ENCODE measurements at places on chromosomes 6 and 20. TPM values are rescaled to one million over a fixed set of nuclear protein-coding genes. Genes with fewer than 3 reads are reported as not detected.
A peak's percentile ranks its signal among the peaks of the same experiment; 100 is the strongest.

DNA sequence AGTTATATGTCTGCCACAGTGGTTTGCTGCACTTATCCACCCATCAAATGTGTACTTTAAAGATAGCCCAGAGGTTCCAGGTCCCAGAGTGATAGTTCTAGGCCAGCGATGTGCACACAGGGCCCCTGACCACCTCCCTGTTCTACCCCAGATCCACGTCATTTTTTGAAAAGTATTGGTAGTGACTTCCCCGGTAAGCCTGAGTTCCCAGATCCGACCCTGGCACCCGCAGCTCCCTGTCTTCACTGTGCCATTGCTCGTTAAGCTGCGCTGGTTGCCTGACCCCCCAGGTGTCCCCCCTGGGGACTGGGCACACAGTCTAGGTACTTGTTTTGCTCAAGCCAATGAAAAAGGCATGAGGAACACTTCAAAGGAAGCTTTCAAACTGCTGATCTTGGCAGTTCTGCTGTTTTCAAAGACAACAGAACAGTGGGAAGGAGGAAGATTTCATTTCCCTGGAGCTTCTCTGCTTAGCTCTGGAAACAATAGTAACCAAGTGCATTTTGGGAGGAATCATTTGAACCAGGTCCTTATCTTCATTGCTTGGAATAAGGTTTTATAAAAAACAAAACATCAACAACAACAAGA is 116.3 kb upstream of the TAB2 start:
- peaks cover 5% of the 10 kb centered on the region for H3K4me1 ChIP-seq
- H3K4me3 ChIP-seq = no peak overlapping the region
- H3K27ac ChIP-seq = no peak overlapping the region
- DNase-seq = peak; percentile 14

The NOX3 gene
- total RNA-seq = not detected

The GTSF1L gene
- not detected for total RNA-seq

The TCP11 gene
- total RNA-seq = 2.8 TPM

- H3K27ac ChIP-seq = no peak overlapping the region
- no peaks in the 10 kb centered on the region for H3K4me1 ChIP-seq
- no peak for DNase-seq
- H3K36me3 ChIP-seq = no peaks in the 10 kb centered on the region
- H3K27me3 ChIP-seq = no peaks in the 10 kb centered on the region
- H3K4me3 ChIP-seq = no peak overlapping the region
These were observed 490.4 kb upstream of the ADGRB3 start for GRCh38 chr6:68144667-68145066.

DNA sequence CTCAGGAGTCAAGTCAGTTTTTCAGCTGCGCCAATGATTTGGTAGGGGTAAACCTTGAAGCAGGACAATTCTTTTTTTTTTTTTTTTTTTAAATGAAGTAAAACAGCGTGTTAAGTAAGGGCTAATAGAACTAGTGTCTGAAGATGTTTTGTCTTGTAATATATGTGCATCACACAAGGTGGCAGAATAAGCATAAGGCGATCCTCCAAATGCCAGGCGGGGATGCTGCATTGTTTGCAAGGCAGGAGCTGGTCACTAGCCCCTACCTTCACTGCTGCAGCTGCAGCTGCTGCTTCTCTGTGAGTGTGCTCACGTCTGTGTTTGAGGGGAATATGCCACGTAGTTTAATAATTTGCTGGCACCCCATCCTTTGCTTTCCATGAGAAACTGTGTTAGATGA is 272.7 kb upstream of the MAP3K7 start:
- H3K36me3 ChIP-seq = no peaks in the 10 kb centered on the region
- no peak overlapping the region for H3K27ac ChIP-seq
- DNase-seq = no peak
- H3K4me3 ChIP-seq = no peak overlapping the region
- H3K27me3 ChIP-seq = no peaks in the 10 kb centered on the region

The SLC12A5 gene
- 1.6 TPM for total RNA-seq

DNA sequence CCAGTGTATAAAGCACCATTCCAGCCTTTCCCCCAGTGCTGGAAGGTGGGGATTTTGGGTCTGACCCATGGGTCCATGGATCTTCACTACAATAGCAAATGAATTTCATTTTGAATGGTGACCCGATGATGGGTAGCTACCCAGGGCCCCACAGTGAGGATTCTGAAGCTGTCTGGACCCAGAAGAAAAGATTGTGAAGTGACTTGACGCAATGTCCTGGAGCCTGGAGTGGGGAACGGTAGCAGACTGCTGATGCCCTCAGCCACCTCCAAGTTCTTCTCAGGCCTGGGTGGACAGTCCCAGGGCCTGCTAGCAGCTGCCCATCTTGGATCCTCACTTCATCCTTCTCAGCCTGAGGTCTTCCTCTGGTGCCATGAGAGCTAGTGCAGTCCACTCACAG is 23.4 kb upstream of the SLC32A1 start:
- H3K36me3 ChIP-seq = no peaks in the 10 kb centered on the region
- no peak overlapping the region for H3K4me3 ChIP-seq
- DNase-seq = no peak
- no peaks in the 10 kb centered on the region for H3K27me3 ChIP-seq
- no peaks in the 10 kb centered on the region for H3K4me1 ChIP-seq

- H3K4me3 ChIP-seq = no peak overlapping the region
- H3K27me3 ChIP-seq = no peaks in the 10 kb centered on the region
- H3K4me1 ChIP-seq = no peaks in the 10 kb centered on the region
These were observed 40.0 kb upstream of the LYRM2 start for GRCh38 chr6:89678531-89678930.

DNA sequence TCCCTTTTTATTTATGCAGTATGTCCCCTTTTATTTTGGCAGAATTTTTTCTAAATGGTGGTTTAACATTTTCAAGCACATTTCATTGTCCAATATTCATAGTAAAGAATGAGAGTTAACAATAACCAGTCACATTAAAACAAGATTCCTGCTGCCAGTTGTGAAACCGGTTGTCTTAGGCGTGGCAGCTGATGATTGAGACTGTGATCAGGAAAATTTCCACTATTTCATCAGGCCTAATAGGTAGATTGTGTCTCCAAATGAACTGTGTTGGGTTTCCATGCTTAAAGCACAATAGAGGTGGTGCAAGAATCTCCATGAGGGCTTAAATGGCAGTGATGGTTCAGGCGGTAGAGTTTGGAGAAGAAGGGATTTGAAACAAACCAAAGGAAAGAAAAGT is 15.3 kb downstream of the PRDM1 start:
- DNase-seq = no peak
- peak overlapping the region; percentile 88 for H3K27ac ChIP-seq
- no peaks in the 10 kb centered on the region for H3K27me3 ChIP-seq
- peaks cover 12% of the 10 kb centered on the region for H3K36me3 ChIP-seq
- no peak overlapping the region for H3K4me3 ChIP-seq
- peaks cover 17% of the 10 kb centered on the region for H3K4me1 ChIP-seq

The DLL1 gene
- 11.7 TPM for total RNA-seq

DNA sequence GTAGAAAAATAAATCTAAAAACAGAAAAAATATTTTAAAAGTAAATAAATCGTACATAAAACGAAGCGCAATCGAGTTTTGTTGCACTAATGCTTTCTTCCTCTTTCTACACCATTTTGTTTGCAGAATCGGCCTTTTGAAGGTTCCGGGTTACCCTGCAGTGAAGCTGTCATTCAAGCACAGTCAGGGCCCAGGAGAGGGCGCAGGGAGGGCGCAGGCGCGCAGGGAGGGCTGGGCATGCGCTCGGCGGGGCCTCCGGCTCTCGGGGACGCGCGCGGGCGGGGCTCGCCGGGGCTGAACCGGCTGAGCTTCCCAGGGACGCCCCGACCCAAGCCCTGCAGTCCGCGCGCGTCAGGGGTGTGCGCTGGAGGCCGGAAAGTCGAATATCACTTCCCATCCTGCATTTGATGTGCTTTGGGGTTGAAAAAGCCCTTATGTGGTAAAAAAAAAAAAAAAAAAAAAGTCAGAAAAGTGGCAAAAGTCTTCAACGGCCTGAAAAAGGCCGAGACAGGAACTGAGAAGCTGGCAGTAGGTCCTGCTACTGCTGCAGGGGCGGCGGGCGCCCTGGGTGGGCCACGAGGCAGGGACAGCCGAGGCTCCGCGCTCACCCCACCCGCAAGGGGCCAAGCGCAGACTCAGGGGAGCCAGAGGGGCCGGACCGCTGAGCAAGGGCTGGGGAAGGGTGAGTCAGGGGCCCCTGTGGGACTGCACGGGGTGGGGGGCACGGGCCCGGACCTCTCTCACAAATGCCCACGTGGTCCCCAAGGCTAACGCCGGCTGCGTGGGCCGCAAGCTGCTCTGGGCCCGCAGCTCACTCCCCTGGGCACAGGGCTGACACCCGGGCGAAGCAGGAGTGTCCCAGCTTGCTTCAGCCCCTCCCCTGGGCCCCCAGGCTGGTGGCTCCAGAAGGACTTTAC is 40.5 kb downstream of the THBS2 start:
- no peaks in the 10 kb centered on the region for H3K36me3 ChIP-seq
- peak; percentile 89 for DNase-seq
- H3K4me3 ChIP-seq = no peak overlapping the region
- H3K27me3 ChIP-seq = no peaks in the 10 kb centered on the region
- peaks cover 5% of the 10 kb centered on the region for H3K4me1 ChIP-seq

DNA sequence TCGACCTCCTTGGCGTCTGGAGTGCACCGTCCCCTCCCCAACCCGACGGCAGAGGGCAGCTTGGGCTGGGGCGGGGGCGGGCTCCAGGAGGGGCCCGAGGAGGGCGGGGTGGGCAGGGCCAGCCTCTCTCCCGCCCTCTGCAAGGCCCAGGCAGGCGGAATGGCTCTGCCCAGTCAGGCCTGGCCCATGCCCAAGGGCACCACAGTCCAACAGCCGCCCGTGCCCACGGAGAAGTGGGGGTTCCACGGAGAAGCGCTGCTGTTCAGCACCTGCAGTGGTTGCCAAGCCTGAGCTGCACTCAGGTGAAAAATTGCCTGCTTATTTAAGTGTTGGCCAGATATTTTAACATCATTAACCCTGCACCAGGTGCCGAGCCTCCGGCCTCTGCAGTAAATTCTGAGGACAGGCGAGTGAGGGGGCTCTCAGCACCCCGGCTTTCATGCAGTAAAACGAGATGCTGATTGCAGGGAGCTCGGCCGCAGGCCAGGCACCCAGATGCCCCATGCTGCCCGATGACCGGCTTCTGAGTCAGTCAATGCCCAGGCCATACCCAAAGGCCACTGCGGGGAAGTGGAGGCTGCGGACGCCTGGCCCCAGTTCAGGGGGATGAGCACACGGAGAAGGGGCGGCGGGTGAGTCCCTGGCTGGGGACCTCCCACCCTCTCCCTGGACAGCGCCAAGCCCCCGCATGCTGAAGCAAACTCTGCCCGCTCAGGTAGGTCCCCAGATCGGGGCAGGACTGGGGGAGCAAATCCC is at the start of gene SRMS:
SRMS (minus strand) TSS at position 25 of the 756 bp plus-strand sequence. CDS start 286 bp downstream, outside the sequence.
- peak; percentile 31 for DNase-seq
- no peaks in the 10 kb centered on the region for H3K27me3 ChIP-seq
- no peak within 1 kb of the TSS for H3K4me3 ChIP-seq

The CCN6 gene
- total RNA-seq = not detected

The FBXL4 gene
- total RNA-seq = 33.1 TPM

The LPIN3 gene
- total RNA-seq = 53.5 TPM

The ULBP1 gene
- 0.33 TPM for total RNA-seq

GRCh38 chr6:150055131-150055530 is 13.8 kb downstream of the ULBP3 start:
- H3K27me3 ChIP-seq = no peaks in the 10 kb centered on the region
- no peaks in the 10 kb centered on the region for H3K36me3 ChIP-seq
- no peak overlapping the region for H3K27ac ChIP-seq
- no peak for DNase-seq
- no peak overlapping the region for H3K4me3 ChIP-seq
- no peaks in the 10 kb centered on the region for H3K4me1 ChIP-seq

GRCh38 chr20:35698298-35699126 is 640 bp downstream of the NFS1 start:
- H3K4me1 ChIP-seq = peaks cover 4% of the 10 kb centered on the region
- peaks cover 20% of the 10 kb centered on the region for H3K36me3 ChIP-seq
- DNase-seq = no peak
- H3K27ac ChIP-seq = peak overlapping the region; percentile 78
- no peaks in the 10 kb centered on the region for H3K27me3 ChIP-seq

- H3K27me3 ChIP-seq = no peaks in the 10 kb centered on the region
- H3K4me3 ChIP-seq = no peak overlapping the region
- H3K27ac ChIP-seq = no peak overlapping the region
- no peak for DNase-seq
These were observed 37.0 kb downstream of the DYNLT1 start for GRCh38 chr6:158607411-158608170.

DNA sequence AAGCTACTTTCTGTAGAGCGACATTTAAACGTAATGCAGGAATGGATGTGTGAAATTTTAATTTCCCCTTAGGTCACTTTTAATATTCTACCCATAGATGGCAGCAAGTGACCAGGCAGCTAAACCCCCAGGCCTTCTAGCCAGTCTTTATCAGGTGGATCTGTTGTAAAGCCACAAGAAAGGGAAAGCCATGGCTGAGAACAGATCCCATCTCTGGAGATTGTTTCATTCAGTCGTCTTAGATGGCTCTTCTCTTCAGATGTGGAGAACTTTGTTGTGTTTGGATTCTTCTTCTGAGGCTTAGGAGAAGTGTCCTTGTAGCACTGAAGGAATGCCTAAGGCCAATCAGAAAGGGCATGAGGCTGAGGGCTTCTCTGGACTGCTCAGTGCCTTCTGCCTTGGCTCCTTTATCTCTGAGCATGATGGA is 15.8 kb upstream of the RNF182 start:
- H3K4me1 ChIP-seq = no peaks in the 10 kb centered on the region
- H3K27me3 ChIP-seq = no peaks in the 10 kb centered on the region
- H3K27ac ChIP-seq = no peak overlapping the region
- peak; percentile 53 for DNase-seq

- no peak overlapping the region for H3K27ac ChIP-seq
- no peak overlapping the region for H3K4me3 ChIP-seq
- no peaks in the 10 kb centered on the region for H3K4me1 ChIP-seq
- no peak for DNase-seq
These were observed 531.4 kb upstream of the RNF217 start for GRCh38 chr6:124430740-124431318.

GRCh38 chr6:75422024-75422639 is 71.5 kb downstream of the FILIP1 start:
- H3K27ac ChIP-seq = no peak overlapping the region
- H3K36me3 ChIP-seq = no peaks in the 10 kb centered on the region
- peaks cover 6% of the 10 kb centered on the region for H3K4me1 ChIP-seq
- no peak for DNase-seq
- H3K27me3 ChIP-seq = no peaks in the 10 kb centered on the region

The COL9A3 gene
- 113 TPM for total RNA-seq

GRCh38 chr20:34680586-34681175 is 3.8 kb upstream of the PIGU start:
- H3K27me3 ChIP-seq = no peaks in the 10 kb centered on the region
- H3K4me3 ChIP-seq = no peak overlapping the region
- no peaks in the 10 kb centered on the region for H3K36me3 ChIP-seq
- H3K4me1 ChIP-seq = peaks cover 3% of the 10 kb centered on the region
- DNase-seq = no peak

Measured in thyroid gland (tissue), 4 donors.